T-cell (primary cell): ENCODE measurements at places on chromosomes 5 and 9.
A peak's percentile ranks its signal among the peaks of the same experiment; 100 is the strongest.

- no peak overlapping the region for H3K4me3 ChIP-seq
- DNase-seq = no peak
- H3K27me3 ChIP-seq = no peaks in the 10 kb centered on the region
- no peaks in the 10 kb centered on the region for H3K36me3 ChIP-seq
- H3K4me1 ChIP-seq = no peaks in the 10 kb centered on the region
Observed at GRCh38 chr5:178423901-178424809, 166.0 kb downstream of the COL23A1 start.

DNA sequence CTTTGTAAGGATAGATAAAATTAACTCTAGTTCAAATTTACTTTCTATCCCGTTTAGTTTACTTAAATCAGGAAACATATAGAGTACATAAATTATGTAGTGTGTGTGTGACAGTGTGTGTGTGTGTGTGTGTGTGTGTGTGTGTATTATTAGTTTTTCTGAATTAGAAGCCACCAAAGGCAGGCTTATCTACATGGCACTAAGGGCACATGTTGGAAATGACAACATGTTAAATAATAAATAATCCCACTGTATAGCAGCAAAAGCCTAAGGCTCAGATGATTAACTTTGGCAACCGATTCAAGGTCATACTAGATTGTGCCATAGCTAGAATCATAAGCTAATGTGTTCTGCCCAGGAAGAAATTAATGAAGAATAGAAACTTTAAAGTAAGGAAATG, 54.6 kb downstream of the MEGF9 start:
- H3K4me1 ChIP-seq = no peaks in the 10 kb centered on the region
- no peak for DNase-seq
- no peaks in the 10 kb centered on the region for H3K36me3 ChIP-seq
- no peak overlapping the region for H3K27ac ChIP-seq
- no peaks in the 10 kb centered on the region for H3K27me3 ChIP-seq

DNA sequence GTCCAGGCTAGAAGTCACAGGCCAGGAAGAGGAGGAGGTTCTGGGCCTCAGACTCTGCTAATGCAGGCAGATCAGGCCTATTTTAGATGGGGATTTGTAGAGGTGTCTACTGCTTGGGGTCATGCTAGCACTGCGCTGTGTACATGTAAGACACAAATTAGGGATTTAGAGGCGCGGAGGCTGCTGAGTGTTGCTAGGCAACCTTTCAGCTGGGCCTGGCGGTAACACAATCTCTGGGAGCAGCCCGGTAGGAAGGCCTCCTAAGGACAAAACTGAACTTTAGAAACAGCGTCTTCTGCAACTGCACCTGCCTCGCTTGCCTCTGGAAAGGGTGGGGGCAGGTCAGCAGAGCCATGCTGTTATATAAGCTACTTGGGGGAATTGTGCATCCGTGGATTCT, 147.9 kb downstream of the MACROH2A1 start:
- no peaks in the 10 kb centered on the region for H3K4me1 ChIP-seq
- no peak overlapping the region for H3K27ac ChIP-seq
- no peak overlapping the region for H3K4me3 ChIP-seq
- DNase-seq = no peak

- H3K27me3 ChIP-seq = no peaks in the 10 kb centered on the region
- H3K4me1 ChIP-seq = no peaks in the 10 kb centered on the region
- no peak for DNase-seq
- H3K4me3 ChIP-seq = no peak overlapping the region
- H3K27ac ChIP-seq = no peak overlapping the region
Observed at GRCh38 chr5:109316634-109317033, 93.1 kb downstream of the PJA2 start.

- no peak overlapping the region for H3K4me3 ChIP-seq
- no peaks in the 10 kb centered on the region for H3K27me3 ChIP-seq
- no peak for DNase-seq
- H3K4me1 ChIP-seq = no peaks in the 10 kb centered on the region
Observed at GRCh38 chr5:624118-624950, 12.2 kb downstream of the CEP72 start.

DNA sequence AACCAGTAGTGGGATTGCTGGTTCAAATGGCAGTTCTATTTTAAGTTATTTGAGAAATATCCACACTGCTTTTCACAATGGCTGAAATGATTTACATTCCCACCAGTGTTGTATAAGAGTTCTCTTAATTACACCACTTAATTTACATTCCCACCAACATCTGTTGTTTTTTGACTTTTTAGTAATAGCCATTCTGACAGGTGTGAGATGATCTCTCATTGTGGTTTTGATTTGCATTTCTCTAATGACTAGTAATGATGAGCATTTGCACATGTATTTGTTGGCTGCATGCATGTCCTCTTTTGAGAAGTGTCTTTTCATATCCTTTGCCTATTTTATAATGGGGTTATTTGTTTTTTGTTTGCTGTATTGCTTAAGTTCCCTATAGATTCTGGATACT, 688.3 kb downstream of the PRR16 start:
- H3K4me3 ChIP-seq = no peak overlapping the region
- no peak for DNase-seq
- no peak overlapping the region for H3K27ac ChIP-seq
- no peaks in the 10 kb centered on the region for H3K4me1 ChIP-seq
- H3K36me3 ChIP-seq = no peaks in the 10 kb centered on the region
- no peaks in the 10 kb centered on the region for H3K27me3 ChIP-seq

GRCh38 chr5:1089621-1090040, 22.2 kb downstream of the SLC12A7 start:
- no peaks in the 10 kb centered on the region for H3K4me1 ChIP-seq
- DNase-seq = no peak
- no peak overlapping the region for H3K27ac ChIP-seq
- no peak overlapping the region for H3K4me3 ChIP-seq
- peaks cover 7% of the 10 kb centered on the region for H3K36me3 ChIP-seq
- H3K27me3 ChIP-seq = no peaks in the 10 kb centered on the region

- peaks cover 7% of the 10 kb centered on the region for H3K4me1 ChIP-seq
- no peak overlapping the region for H3K4me3 ChIP-seq
- no peak overlapping the region for H3K27ac ChIP-seq
Observed at GRCh38 chr5:35904443-35905132, 33.8 kb downstream of the CAPSL start.

DNA sequence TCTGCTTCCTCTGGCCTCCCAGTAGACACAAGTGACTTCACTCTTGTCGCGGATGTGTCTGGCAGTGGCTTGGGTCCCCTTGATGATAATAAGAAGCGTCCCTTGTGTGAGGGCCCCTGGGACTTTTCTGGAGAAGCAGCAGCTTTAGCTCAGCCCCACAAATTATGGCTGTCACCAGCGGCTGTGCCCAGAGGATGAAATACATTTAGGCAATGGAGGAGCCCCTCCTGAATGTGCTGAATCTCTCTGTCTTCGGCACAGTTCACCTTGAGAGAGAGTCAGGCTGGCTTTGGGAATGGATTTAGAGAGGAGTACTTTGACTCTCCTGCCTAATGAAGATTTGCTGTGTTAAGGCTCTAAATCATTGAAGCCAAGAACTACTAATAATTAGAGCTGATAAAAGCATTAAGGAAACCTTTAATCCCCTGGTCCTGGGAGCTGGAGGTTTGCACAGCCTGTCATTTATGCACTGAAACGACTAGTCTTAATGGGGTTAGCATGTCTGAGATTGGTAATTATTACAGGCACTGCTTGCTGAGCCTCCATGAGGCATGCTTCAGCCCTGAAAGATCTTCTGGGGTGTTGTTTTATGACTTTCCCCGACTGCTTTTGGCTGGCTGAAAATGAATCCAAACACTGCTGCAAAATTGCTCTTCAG, 127.0 kb downstream of the TENT4A start:
- DNase-seq = no peak
- H3K27me3 ChIP-seq = peaks cover 3% of the 10 kb centered on the region
- H3K4me3 ChIP-seq = no peak overlapping the region

GRCh38 chr5:136174021-136174659, 18.8 kb downstream of the SMIM32 start:
- H3K27ac ChIP-seq = no peak overlapping the region
- no peak for DNase-seq
- no peaks in the 10 kb centered on the region for H3K4me1 ChIP-seq
- H3K4me3 ChIP-seq = no peak overlapping the region
- H3K36me3 ChIP-seq = no peaks in the 10 kb centered on the region

DNA sequence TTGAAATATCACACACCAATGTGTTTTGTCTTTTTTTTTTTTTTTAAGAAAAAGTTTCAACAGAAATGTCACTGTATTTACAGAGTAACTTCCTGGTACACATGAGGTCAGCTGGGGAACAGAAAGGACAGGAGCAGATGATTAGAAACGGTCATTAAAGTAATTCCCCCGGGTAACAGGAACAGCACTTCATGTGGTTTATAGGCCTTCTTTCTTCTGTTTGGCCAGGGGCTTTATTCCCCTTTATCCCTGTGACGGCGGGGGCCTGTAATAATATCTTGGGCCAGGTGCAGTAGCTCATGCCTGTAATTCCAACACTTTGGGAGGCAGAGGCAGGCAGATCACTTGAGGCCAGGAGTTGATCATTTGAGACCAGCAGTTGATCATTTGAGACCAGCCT, 30.5 kb upstream of the MSH3 start:
- no peak for DNase-seq
- no peaks in the 10 kb centered on the region for H3K27me3 ChIP-seq
- no peaks in the 10 kb centered on the region for H3K36me3 ChIP-seq
- H3K4me1 ChIP-seq = no peaks in the 10 kb centered on the region
- H3K27ac ChIP-seq = no peak overlapping the region

- no peaks in the 10 kb centered on the region for H3K36me3 ChIP-seq
- no peak overlapping the region for H3K4me3 ChIP-seq
- no peaks in the 10 kb centered on the region for H3K27me3 ChIP-seq
Observed at GRCh38 chr5:137822158-137822764, 45.4 kb upstream of the MYOT start.

DNA sequence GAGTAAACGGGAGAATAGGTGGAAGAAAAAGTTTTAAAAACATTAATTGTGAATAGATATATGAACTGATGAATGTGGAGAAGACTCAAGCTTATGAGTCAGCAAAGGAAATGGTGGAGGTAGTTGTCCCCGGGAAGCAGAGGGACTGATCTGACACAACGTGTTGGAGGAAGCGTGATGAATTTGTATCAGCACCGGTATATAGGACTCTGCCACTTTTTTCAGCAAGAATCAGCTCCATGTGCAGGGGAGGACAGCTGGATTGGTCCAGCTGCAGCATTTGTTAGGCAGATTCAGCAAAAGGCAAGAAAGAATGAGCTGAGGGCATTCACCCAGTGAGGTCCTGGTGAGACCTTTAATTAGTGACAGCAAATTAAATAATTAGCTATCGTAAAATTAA, 276.0 kb downstream of the TENT4A start:
- DNase-seq = no peak
- no peaks in the 10 kb centered on the region for H3K36me3 ChIP-seq
- H3K4me3 ChIP-seq = no peak overlapping the region
- no peak overlapping the region for H3K27ac ChIP-seq

DNA sequence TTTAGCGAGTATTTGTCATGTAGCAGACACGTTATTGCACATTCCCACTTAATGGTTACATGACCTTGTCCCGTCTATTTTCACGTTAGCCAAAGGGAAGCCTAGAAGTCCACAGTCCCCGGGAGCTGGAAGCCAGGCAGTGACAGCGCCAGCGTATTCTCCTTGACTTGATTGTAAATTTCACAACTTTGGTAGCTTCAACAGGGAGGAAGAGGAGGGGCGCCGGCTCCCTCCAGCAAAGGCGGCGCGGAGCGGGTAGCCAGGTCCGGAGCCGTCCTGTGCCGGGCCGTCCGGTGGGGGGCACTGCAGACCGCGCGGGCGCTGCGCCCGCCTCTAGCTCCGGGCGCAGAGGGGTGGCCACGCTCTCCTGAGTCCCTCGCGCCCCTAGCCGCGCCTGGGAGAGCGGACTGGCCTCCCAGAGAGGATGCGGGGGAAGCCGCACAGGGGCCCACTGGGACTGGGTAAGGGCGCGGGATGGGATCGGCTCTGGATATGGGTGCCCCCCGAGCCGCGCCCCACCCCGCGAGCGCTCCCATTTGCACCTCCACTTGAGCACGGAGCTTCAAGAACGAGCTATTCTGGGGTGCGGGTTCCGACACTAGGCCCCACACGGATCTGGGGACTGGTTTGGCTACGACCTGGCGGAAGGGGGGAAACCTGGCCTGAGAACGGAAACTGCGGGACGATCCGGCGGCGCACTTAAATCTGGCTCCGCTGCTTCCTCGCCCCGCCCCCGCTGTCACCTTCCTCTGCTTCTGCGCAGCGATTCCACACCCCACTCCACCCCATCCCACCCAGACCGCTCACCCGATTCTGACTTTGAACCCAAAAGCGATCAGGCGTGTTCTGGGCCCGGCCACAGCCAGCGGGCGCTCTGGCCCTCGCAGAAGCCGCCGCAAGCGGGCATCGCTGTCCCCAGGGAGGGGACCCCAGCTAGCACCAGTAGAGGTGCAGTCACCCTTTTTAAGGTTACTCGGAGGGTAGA, 23.8 kb downstream of the KLF4 start:
- H3K4me3 ChIP-seq = peak overlapping the region; percentile 11
- no peak for DNase-seq
- no peak overlapping the region for H3K27ac ChIP-seq
- no peaks in the 10 kb centered on the region for H3K36me3 ChIP-seq

DNA sequence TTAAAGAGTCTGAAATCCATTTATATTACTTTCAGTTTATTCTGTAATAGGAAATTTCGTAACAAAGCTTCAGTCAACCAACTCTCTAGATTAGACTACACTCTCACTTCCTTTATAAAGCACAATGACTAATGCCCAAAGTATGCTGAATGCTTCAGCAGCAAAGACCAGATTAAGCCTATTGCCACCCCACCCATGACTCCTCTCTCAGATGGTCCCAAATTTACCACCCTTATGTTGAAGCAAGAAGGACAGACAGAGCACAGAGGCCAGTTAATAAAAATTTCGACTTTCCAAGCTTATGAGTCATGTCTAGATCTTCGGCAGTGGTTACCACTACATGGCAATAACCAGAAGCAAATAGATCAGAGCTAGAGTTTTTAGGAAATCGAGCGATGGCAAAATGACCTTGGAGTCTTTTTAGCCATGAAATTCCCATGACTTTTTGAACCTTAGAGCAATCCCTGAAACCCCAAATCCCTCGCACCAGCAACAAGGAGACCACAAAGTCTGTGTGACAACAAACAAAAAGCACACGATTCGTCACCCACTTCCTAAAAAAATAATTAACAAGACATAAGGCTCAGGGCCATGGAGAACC, 287.8 kb upstream of the RASA1 start:
- no peak for DNase-seq
- no peaks in the 10 kb centered on the region for H3K27me3 ChIP-seq
- H3K27ac ChIP-seq = no peak overlapping the region
- no peak overlapping the region for H3K4me3 ChIP-seq
